Smooth muscle cell of the brain vasculature (primary cell): ENCODE measurements at places on chromosomes 4 and X.

DNA sequence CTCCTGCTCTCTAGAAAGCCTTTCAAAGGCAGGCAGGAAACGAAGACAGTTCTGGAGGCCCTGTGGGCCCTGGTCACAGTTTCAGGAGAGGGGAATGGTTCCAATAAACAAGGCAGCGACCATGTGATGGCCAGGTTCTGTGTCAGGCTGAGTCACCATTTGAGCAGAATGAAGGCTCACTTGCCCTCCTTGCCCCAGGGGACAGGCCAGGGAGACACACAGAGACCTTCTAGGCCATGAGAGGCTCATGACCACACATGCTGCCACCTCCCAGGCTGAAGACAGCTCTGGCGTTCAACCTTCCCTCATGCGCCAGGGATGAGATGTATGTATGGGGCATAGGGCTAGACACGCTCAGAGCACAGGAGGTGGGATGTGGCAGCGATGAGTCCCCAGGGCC is 22.9 kb upstream of the TRIM2 start:
- DNase-seq: no peak

DNA sequence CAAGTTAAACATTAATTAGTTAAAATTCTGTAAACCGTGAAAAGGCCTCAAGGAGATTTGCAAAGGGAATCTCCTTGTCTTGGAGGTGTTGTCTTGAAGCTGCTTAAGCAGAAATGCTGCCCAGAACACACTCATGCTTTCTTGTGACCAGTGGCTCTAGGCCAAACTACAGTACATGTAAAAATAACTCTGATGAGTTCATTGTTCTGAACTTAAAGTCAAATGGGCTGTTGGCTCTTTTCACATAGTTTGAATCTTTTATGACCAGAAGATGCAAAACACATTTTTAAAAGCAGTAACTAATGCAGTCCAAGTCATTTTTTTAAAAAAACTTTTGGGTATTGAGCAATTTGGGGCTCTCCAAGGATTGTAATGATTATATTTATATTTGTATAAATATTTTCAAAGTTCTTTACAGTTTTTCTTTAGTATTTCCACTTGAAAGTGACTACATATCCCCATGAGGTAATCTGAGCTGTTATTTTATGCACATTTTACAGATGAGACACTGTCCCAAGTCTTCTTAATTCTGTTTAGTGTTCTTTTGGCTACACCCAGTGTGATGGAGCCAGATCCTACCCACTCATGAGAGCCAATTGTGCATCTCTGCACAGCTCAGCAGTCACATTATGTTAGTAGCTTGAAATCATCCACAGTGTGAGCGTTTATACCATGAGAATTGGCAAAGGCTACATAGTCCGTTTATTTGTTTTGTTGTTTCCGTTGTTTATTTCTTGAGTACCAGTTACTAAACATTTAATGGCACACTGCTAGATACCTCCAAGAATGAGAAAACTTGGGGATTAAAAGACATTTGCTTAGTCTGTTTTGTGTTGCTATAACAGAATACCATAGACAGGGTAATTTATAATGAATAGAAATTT is 112.8 kb upstream of the ATXN3L start:
- DNase-seq: peak; percentile 56

GRCh38 chr4:6747294-6748051 is 31.5 kb downstream of the BLOC1S4 start:
- DNase-seq: no peak

GRCh38 chr4:80322716-80323115 is 12.8 kb upstream of the CFAP299 start:
- DNase-seq: no peak

DNA sequence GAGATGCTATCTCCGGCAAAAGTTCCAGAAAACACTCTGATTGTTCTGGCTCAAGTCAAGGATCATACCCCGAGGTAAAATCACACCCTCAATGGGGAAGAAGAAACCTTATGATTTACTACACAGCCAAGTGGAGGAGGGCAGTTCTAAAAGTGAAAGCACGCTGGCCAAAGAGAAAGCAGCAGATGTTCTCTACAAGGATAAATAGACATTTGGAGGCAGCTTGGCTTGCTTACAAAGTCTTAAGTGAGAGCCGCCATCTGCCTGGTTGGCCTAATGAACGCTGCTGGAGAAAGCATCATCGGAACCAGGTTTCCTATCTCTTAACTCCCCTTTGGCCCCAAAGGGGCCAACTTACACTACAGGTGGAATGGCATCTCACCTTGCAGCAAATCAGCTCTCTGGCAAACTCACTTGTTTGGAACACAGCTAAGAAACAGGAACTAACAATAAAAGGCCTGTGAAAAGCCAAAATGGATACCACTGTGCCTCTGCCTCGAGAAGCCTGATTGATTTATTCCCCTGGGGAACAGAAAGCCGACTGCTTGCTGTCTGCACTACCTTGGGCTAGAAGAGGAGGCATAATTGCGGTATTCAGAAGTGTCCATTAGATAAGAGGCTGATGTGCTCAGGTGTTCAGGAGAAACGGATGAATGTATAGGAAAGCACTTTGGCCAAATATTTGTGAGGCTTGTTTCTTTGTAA is 22.8 kb downstream of the FRAS1 start:
- no peak for DNase-seq
